Head of caudate nucleus (tissue), 42 donors: ENCODE measurements at places on chromosomes 7 and 10.

- DNase-seq, result no peak
Observed at GRCh38 chr10:121375172-121375571, 223.1 kb downstream of the FGFR2 start.

GRCh38 chr10:74883428-74883827 lies 57.0 kb downstream of the KAT6B start:
- no peak for DNase-seq

DNA sequence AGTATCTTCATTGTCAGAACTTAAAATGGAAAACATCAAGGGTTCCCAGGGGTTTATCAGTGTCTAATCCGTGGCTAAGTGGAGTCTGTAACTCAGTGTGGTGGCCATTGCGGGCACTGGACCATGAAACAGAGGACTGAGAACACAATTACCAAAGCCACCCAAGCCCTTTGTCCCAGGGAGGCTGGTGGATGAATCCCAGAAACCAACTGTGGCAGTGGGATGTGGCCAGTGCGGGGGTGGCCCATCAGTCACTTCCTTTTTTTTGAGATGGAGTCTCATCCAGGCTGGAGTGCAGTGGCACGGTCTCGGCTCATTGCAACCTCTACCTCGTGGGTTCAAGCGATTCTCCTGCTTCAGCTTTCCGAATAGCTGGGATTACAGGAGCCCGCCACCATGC lies 61.8 kb downstream of the TACC2 start:
- DNase-seq, result no peak

DNA sequence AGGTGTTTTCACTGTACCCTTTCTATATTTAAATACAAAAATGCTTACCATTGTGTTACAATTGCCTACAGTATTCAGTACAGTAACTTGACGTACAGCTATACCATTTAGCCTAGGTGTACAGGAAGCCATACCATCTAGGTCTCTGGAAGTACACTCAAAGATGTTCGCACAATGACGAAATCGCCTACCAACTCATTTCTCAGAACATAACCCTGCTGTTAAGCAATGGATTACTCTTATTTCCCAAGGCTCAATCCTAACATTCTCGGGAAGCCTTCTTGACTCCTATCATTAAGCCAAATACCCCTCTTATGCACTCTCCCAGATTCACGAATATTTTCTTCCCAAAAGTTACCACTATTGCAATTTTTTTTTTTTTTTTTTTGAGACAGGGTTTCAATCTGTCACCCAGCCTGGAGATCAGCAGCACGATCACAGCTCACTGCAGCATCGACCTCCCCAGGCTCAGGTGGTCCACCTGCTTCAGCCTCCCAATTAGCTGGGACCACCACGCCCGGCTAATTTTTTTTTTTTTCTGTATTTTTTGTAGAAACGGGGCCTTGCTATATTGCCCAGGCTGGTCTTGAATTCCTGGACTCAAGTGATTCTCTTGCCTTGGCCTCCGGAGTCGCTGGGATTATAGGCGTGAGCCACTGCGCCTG lies 1.5 kb downstream of the CWF19L1 start:
- no peak for DNase-seq

- no peak for DNase-seq
Observed at GRCh38 chr7:92177362-92177761, 1.6 kb downstream of the LRRD1 start.

GRCh38 chr10:101851411-101852116 lies 8.0 kb upstream of the KCNIP2 start:
- no peak for DNase-seq

DNA sequence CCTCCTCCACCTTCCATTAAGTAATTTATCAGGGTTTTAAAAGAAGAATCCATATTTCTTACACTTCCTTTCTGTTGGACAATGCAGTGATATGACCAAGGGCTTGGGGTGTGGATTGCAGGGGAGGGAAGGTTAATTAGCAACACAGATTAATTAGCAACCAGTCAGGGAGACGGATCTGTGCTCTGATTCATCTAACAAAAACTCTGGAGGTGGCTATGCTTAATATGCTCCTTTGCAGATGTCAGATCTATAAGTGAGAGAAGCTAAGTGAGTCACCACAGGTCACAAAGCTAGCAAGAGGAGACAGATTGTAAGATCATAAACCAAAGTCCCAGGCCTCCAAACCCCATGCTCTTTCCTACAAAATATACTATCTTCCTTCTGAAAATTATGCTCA lies 178.8 kb upstream of the ITGB1 start:
- DNase-seq, result no peak

- no peak for DNase-seq
Observed at GRCh38 chr10:50931948-50932431, 46.6 kb upstream of the A1CF start.

DNA sequence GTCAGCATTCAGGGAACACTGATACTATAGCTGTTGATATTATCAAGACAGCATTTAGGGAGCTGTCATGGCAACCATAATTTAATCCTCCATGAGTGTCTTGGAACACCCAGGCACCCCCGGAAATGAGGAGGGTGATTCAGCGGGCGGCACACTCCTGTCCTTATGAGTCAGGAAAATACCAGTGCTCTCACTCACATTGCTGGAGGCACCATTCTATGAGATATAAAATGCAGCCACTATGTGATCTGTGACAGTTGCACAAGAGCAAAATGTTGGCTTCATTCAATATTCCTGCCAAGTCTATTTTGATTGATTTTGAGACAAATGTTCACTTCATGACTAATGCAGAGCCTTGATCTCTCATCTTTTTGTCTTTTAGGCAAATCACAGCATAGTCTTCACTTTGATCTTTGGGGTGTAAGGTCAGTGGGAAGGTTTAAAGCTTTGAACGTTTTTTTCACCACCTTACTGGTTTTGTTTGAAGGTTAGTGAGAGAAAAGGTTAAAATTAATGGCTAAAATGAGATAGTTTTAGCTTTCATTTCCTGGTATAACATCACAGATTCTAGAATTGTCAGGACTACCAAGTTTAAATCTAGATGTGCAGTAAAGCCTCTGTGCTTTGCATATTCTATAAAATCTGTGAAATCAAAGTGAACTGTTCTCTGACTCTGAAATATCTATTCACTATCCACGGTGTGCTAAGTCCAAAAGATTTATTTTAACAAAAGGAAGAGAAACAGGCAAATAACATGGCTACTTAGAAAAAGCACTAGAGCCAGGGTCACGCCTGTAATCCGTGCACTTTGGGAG lies 12.4 kb upstream of the ARHGAP12 start:
- DNase-seq, result no peak

DNA sequence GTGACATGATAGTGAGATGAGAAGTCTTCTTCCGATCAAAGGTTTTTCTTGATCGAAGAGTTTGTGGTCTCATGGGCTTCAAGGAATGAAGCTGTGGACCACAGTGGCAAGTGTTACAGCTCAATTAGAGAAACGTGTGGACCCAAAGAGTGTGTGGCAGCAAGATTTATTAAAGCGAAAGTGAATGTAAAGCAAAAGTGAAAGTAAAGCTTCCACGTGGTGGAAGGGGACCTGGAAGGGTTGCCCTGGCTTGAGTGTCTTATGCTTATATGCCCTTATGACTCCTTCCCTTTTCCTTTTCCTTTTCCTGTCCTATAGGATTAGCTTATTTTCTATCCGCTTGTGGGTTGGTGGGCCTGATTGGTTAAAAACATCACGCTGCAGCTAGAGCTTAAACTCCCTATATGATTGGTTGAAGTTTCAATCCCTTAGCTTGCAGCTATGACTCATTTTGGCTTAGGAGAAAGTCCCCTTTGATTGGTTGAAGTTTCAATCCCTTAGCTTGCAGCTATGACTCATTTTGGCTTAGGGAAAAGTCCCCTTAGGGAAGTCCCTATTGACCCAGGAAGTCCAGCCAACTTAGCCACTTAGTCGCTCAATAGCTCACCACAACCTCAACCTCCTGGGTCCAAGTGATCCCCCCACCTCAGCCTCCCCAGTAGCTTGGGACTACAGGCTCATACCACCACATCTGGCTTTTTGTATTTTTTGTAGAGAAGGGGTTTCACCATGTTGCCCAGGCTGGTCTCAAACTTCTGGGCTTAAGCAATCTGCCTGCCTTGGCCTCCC lies 34.7 kb downstream of the MRPS24 start:
- no peak for DNase-seq

GRCh38 chr10:126851414-126852108 lies 53.7 kb upstream of the DOCK1 start:
- peak; percentile 78 for DNase-seq

GRCh38 chr10:62637249-62638061 lies 167.1 kb upstream of the ADO start:
- DNase-seq, result no peak

DNA sequence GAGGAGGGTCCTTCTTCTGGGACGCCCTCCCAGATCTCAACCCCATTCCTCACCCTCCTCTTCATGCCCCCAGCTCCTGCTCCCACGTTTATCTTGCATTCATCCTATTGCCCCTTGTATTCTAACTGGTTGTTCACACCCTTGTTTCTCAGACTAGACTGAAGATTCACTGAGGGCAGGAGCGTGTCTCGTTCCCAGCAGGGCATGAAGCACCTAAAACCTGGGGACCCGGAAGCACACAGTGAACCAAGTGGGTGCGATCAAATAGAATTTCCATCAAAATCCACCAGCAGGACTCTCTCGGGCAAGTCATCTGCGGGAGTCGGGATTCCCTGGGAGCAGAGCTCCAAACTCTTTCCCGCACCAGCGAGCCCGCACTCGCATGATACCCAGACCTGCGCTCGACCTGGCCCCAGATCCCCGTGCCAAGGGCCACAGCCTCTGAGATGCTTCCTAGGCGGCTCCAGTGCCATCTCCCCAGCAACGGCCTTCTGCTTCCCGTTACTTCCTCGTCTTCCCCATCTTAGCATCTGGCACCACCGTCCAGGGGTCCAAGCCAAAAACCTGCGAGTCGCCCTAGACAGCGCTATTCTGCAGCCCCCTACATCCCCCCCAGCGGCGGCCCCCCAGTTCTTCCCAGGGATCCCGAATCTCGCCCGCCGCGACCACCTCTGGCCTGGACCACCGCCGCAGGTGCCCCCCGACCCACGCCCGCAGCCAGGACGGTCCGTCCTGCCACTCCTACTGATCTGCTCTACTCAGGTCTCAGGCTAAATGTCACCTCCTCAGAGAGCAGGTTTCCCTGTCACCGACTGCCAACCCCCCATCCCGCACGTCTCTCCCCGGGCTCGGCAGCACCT lies 6.1 kb upstream of the GBX1 start:
- DNase-seq, result no peak

GRCh38 chr7:125355899-125356298 lies 426.3 kb upstream of the POT1 start:
- DNase-seq, result peak; percentile 25

DNA sequence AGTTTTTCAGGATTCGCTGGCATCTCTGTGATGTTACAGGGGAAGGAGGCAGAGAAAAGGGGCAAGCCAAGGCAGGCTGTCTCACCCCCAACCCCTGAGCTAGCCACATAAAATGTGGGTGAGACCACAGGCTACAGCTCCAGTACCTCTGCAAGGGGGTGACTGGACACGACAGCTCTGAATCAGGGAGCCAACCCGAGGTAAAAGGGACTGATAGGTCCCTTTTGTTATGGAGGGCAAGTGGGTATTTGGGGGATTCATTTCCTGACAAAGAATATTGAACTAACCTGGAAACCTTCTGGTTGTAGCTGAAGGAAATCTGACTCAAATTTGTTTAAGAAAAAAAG lies 67.2 kb downstream of the TACR2 start:
- DNase-seq, result no peak

GRCh38 chr10:110978204-110978603 lies 58.8 kb downstream of the SHOC2 start:
- no peak for DNase-seq

- no peak for DNase-seq
Observed at GRCh38 chr10:80474597-80474910, 20.4 kb downstream of the TSPAN14 start.

- DNase-seq, result no peak
Observed at GRCh38 chr10:3169271-3169670, 3.3 kb downstream of the PITRM1 start.

DNA sequence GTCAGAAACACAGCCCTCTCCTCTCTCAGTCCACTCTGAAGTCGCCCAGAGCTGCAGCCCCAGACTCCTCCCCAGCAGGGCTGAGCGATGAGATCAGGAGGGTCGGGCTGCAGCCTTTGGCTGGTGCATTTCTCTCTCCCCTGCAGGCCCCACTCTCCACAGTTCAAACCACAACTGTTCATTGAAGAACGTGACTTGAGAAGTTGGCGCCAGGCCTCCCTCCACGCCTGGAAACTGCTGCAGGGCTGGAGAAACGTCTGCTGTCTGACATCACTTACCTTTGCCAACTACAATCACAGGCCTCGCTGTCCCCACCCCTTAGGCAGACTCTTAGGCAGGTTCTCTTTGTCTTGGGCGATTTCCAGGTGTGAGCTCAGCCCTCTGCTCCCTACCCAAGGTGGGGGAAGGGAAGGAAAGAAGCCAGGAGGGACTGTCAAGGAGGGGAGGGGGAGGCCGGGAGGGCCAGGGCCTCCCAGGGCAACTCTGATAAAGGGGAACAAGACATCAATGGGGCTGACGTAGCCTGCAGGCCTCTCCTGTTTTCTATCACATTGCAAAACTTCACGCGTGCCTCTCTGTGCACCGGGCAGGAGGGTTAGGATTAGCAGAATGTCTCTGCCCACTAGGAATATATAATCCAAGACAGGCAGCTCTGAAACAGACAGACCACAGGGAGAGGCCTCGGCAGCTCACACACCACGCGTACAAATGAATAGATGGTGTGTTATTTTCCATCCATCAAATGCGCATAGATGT lies 32.7 kb downstream of the CALML5 start:
- DNase-seq, result no peak

GRCh38 chr7:149085866-149086265 lies 4.7 kb downstream of the ZNF786 start:
- DNase-seq, result no peak

DNA sequence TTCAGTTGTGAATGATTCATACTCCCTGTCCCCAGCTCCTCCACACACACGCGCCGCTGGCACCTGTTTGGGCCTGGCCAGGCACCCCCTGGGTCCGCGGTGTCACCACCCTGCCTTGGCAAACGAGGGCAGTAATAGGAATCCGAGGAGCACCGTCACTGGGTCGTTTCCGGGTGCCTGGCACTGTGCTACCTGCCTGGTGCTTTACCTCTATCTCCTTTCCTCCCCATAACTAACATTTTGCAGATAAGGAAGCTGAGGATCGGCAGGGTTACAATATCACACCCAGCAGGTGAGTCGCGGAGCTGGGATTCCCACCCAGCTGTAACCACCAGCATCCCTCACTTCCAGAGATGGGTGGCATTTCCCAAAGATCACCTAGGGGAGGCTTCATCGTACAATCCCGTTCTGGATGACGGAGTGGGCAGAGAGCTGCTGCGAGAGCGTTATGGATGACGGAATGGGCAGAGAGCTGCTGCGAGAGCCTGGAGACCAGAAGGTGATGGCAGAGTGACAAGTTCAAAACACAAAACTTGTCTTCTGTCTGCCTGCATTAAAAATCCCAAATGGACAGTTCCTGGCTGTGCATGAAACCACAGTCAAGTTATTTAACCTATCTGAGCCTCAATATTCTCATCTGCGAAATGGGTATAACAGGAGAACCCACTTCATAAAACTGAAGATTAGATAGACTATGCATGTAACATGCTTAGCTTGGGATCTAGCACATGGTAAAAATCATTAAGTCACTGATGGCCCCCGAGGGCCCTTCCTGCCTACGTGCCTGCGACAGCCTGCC lies 1.1 kb upstream of the HSPA12A start:
- no peak for DNase-seq

GRCh38 chr7:158648787-158649186 lies 55.8 kb downstream of the NCAPG2 start:
- DNase-seq, result no peak
